ENCODE measurements at places on chromosomes 1 and 21.

DNA sequence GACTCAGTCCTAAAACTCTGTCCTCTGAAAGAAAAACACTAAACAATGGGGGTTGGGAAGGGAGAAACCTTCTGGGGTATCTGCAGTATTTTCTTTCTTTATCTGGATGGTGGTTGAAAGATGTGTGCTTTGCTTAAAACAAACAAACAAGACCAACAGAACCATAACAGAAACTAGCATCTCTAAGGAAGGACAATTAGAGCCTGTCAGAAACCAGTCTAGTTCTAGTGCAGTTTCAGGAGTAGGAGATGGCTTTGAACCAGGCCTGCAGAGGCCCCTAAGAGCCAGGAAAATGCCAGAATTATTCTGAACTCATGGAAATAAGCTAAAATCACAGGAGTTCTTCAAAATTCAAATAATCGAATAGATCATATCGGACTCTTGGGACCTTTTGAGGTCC lies 18.5 kb downstream of the ILDR2 start:
- DNase-seq, result no peak

- no peak for DNase-seq
These were observed 34.2 kb downstream of the RAP1GAP start for GRCh38 chr1:21634806-21635535.

GRCh38 chr1:167561753-167562152 lies 8.2 kb upstream of the CREG1 start:
- DNase-seq, result no peak

GRCh38 chr1:176878750-176879536 lies 285.6 kb downstream of the ASTN1 start:
- no peak for DNase-seq

DNA sequence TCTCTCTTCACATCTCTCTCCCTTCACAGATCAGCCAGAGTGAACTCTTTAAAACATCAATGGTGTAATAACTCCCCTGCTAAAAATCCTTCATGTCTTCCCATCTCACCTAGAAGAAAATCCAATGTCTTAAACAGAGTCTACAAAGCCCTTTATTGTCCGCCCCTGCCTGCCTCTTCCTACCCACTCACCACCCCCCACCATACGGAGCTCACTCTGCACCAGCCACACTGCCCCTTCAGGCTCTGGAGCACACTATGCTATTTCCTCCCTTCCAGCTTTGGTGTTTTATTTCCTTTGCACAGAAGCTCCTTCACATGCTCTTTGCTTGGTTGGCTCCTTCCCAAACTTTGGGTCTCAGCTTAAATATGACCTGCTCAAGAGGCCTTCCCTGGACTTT lies 10.2 kb downstream of the CAMK1G start:
- no peak for DNase-seq

GRCh38 chr1:39908534-39908933 lies 6.8 kb upstream of the MYCL start:
- no peak for DNase-seq

GRCh38 chr1:145785547-145785946 lies 38.3 kb downstream of the RNF115 start:
- DNase-seq, result no peak

DNA sequence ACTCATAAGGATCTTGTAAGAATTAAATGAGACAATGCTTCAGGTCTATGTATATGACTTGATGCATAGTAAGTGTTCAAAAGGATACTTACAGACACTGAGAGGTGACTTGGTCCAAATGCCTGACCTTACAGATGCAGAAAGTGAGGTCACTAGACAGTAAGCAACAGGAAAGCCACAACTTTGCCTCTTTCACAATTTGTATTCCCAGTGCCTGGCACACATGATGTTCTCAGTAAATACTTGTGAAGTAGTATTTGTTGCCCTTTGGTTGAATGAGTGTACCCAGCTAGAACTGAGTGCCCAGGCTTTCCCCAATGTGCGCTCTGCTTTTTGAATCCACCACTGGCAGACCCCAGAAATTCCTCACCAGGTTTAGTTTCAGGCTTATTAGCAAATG lies 105.1 kb downstream of the BEND5 start:
- DNase-seq, result no peak

DNA sequence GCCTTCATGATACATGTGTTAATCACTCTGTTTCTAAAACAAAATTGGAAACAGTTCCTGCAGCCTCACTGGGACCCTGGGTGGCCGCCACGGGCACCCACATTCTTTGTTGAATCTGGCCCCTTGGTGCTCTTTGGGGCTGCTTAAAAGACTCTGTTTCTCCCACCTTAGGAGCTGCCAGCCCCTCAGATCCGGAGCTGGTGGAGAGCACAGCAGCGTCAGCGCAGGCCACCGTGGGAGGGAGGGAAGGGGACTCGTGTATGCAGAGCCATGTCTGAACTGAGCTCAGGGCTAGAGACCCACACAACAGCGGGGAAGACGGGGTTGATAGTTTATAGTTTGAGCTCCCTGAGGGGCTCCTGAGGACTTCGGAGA lies 121.2 kb downstream of the CNIH3 start:
- no peak for DNase-seq

DNA sequence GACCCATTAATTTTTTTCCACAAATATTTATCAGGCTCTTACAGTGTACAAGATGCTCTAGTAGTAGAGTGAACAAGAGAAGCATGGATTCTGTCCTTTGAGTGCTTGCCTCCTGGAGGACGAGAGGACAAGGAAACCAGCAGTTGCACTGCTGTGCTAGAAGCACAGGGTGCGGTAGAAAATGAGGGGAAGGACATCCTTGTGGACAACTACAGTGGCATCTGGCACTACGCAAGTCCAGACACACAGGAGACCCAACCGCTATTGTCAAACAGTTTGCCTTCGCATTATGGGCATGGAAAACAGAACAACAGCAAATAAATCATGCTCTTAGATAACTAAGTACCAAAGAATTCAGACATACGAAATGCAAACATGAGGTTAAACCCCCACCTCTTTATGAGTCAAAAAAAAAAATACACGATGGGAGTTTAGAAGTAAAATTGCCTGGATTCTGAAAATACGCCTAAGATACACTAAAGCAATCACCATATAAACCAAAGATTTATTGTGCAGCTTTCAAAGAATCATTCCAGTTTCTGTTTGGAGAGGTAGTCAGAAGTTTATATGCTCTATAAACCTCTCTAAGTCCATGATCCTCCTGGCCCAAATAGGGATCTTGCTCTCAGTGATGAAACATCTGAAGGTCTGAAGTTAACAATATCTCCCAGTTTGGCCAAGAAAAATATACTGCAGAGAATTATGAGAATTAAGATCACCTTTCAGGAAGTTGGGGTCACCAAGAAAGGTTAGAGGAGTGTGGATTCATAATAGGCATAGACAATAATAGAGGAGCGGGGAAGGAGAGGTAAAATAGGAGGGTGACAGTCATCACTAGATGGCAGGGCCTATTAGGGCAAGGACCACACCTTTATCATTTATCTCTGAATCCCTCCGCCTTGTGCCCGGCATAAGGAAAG lies 307.8 kb downstream of the NFIA start:
- no peak for DNase-seq

DNA sequence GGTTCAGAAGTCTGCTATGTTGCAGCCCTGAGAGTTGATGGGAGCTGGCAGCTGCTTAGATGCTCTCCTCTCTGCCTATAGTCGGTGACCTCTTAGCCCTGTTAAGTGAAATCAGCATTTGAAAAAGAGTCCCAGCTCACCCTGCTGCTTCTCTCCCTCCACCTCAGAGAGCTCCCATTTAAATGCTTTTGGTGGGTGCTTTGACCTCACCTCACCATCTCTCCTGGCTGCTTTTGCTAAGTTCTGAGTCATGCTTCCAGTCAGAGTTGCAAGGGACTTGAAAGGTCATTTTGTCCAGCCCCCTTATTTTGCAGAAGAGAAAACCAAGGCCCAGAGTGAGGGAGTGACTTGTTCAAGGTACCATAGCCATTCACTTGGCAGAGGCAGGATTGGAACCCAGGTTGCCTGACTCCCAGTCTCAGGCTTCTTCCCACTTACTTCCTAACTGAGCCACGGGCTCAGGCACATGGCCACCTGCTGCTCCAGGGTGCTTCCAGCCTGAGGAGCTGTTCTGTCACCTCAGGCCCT lies 3.3 kb downstream of the MAPKAPK2 start:
- DNase-seq, result no peak

DNA sequence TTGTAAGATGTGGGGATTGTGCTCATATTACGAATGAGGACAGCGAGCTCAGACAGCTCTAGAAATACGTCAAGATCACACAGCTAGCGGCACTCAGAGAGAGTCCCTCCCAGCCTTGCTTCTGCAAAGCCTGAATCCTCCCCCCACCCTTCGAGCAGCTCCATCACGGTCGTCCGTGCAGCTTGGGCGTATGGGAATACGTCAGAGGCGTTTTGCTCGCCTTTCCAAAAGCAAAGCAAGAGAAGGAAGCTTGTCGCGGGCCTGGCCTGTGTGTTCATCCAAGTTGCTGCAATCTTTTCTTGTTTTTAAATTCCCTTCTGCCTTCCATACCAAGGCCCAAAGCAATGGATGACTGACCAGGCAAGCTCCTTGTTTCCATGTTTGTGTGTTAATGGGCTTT lies 125.5 kb upstream of the IRF2BP2 start:
- DNase-seq, result no peak

DNA sequence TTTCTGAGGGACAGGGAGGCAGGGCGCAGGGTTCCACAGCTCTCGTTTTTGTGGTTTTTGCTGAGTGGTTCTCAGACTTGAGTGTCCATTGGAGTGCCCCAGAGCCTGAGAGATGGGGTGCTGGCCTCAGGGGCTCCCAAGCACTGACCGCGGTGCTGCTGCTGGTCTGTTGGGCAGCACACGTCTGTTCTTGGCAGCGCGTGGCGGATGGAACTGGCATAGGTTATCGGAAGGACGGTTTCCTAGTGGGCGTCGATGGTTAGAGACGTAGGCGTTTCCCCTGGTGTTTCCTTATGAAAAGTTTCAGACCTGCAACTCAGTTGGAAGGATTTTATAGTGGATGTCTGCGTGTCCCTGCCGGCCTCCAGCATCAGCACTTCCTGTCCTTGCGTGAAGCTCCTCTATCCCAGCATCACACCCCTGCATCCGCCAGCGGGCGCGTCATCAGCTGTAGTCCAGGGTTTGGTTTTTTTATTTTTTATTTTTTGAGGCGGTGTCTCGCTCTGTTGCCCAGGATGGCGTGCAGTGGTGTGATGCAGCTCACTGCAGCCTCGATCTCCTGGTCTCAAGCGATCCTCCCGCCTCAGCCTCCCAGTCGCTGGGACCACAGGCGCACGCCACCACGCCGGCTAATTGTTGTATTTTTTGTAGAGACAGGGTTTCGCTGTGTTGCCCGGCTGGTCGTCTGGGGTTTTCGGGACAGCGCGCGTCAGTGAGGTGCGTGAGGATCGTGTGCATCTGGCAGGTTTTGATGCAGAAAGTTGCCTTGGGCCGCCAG lies 11.8 kb downstream of the RRP1 start:
- DNase-seq, result no peak

DNA sequence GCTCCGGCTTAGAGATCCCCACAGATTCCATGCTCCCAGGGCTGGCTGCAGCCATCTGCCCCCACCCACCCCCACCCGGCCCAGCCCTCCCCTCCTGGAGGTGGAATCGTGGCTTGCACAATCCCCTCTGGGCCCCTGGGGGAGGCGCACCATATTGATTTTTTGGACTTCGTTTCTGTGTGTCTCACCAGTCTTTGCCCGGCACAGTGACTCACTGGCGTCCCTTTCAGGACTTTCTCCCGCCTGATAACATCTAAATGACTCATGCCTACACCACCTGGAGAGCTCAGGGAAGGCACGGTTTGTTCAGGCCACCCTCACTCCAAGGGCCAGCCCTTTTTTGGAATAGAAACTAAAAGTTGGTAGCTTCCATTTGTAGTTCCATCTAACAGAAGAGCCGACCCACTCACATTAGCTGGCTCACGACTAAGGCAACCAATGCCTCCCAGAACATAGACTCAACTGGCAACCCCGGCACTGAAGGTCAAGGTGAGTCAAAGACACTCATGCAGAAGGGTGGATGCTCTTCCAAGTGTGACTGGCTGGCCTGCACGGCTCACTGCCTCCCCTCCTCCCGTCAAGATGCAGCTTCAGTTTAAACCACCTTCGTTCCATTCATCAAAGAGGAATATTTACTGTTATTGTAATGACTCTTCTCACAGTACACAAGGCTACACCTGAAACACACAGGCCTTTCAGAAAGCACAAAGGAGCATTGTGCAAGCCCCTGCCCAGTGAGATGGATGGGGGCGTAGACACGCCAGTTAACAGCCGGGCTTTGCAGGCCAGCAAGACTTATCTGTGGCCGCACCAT lies 18.1 kb upstream of the ETS2 start:
- peak; percentile 52 for DNase-seq

GRCh38 chr1:38775175-38775845 lies 84.3 kb downstream of the RRAGC start:
- DNase-seq, result no peak

GRCh38 chr1:147084273-147085096 lies 87.8 kb downstream of the PRKAB2 start:
- DNase-seq, result peak; percentile 80

- DNase-seq, result no peak
These were observed 283.4 kb downstream of the PTPRU start for GRCh38 chr1:29519788-29520110.

DNA sequence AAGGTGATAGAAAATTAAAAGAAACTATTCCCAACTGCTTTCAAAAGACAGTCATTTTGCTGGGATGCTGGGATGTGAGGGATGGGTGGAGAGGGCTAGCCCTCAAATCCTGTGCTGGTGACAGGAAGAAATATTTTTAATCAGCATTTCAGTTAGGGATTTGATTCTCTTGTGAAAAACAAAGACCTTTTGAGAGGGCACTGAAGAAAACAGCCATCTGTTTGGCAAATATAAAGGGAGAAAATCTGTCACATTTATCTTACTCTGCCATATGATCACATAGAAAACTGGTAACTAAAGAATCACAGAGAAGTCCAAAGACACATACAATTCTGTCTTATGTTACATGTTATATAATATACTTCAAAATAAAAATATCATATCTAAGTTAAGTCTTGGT lies 12.3 kb downstream of the STXBP3 start:
- no peak for DNase-seq

DNA sequence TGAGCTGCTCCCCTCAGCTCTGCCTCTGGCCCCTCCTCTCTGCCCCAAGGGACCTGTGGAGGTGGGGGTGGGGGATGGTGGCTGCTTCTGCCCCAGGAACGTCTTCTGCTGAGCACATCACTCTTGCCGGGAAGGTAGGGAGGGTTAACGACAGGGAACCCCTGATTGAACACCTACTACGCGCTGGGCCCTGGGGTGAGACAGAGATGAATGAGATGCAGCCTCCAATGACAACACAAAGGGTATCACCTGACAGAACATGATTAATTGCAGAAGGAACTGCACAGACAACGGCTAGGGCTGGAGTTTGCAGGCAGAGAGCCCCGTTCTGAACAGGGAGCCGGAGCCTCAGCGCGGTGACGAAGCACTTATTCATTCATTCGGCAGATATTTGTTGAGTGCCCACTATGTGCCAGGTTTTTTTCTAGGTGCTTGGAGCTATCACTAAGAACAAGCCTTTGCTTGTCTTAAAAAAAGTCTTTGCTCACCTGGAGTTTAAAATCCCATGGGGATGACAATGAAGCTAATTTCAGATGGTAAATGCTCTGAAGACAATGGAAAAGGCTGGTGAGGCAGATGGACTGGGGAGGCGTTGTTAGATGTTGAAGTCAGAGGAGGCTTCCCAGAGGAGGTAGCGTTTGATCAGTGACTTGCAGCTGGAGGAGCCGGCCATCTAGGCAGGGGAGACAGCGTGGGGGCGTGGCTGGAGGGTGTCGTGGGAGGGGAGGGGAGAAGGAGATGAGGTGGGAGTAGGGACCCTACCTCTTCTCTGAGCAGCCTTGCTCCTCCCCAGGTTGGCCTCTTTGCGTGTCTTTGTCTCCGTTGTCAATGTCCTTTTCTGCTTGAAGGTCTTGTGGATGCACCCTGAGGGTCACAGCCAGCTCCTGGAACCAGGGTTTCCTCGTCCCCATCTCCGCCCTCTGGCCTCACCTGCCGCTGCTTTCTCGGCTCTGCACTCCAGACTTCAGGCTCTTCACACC lies 103.1 kb upstream of the CSF3R start:
- DNase-seq, result no peak

All from NCI-H774 (cell line).